T-helper 17 cell (primary cell): ENCODE measurements at places on chromosomes 13 and 19.

DNA sequence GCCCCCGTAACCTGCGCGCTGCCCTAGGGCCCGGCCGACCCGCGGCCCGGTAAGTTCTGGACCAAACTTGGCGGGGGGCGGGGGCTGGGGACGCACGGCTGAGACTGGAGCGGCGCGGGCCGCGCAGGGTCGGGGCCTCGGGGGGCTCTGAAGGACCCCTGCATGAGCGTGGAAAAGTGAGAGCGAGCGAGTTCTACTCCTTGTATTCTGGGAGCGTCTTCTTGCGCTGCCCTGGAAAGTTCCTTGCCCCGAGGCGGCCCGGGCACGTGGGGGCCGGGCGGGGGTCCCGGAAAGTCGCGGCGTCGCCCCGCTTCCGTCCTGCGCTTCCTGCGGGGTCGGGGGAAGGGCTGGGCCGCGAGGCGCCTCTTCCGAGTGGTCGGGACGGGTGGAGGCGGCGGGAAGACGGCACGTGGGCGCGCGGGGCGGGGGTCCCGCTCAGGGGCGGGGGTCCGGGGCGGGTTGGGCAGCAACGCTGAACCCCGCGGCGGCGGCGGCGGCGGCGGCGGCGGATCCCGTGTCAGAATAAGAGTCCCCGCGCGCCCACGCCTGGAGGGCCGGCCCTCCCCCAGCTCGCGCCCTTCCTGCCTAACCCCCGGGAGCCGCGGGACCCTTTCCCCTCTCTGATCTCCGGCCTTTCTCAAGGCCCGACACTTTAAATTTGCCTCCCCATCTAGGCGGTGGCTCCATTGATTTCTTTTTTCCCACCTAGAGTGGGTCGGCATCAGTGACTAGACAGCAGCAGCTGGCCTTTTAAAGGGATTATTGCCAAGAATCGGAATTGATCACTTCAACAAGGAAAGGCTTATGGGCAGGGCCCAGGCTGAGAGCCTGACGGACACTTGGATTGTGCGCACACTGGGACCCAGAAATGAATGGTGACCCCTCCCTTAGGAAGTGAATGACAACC, 749 bp downstream of the GATAD2A start:
- H3K27ac ChIP-seq: peak overlapping the region; percentile 88
- H3K36me3 ChIP-seq: peaks cover 2% of the 10 kb centered on the region
- H3K4me3 ChIP-seq: peak overlapping the region; percentile 95
- H3K27me3 ChIP-seq: no peaks in the 10 kb centered on the region
- peak; percentile 56 for DNase-seq

DNA sequence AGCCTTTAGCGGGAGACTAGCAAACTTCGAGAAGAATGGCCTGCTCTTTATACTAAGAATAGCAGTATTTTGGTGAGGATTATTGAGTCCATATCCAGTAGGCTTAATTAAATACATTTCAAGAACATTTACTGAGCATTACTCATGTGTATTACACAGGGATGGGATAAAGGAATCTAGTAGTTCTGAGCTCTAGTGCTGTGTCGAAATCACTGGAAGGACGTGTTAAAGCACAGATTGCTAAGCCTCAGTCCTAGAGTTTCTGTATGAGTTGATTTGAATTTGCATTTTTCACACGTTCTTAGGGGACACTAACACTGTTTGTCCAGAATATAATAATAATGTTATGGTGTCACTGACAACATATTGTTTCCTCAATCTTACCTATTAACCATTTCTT, 9.0 kb downstream of the ZNF302 start:
- no peaks in the 10 kb centered on the region for H3K4me1 ChIP-seq
- no peak overlapping the region for H3K4me3 ChIP-seq
- no peak for DNase-seq
- H3K27ac ChIP-seq: no peak overlapping the region
- H3K27me3 ChIP-seq: no peaks in the 10 kb centered on the region
- H3K36me3 ChIP-seq: peaks cover 4% of the 10 kb centered on the region

GRCh38 chr19:58385891-58386575, 1.0 kb upstream of the RPS5 start:
- peak overlapping the region; percentile 95 for H3K27ac ChIP-seq
- no peaks in the 10 kb centered on the region for H3K27me3 ChIP-seq

GRCh38 chr19:49932041-49932451, 2.7 kb upstream of the NUP62 start:
- peak overlapping the region; percentile 1 for H3K27ac ChIP-seq
- peaks cover 7% of the 10 kb centered on the region for H3K36me3 ChIP-seq
- DNase-seq: no peak
- peaks cover 56% of the 10 kb centered on the region for H3K4me1 ChIP-seq

DNA sequence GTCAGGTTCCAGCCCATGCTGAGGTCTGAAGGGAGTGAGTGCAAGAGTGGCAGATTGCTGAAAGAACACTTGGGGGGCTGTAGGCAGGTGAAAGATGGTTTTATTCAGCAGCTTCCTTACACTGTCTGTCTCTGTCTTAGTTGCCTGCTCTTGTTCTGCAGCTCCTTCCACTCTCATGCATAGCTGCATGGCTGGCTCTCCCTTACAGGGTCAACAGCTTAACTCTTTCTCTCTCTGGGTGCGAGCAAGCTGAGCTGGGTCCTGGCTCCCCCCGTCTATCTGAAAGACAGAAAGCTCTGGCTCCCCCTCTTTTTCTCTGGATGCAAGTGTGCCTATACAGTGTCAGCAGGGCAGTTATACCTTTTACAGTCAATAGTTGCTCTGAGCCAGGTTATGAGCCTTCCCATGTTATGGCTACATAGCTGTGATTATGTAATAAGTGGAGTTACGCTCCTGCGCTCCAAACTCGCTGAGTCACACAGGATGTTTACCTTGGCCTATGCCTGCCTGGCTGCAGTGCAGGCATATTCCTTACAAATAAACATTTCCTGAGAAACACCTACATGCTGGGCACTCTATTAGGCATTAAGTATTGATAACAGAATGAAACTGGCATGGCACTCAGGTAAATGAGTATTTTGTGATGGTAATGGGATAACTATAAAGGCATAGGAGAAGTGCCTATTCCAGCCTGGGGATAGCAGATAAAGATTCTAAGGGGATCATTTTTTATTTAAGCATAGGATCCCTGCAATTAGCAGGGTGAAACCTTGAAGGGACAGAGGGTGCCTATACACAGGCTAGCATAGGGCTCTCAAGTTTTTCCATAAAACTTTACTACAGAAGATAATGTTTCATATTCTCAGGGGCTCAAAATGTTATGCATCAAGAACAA, 826.9 kb upstream of the PCDH9 start:
- DNase-seq: no peak
- no peaks in the 10 kb centered on the region for H3K27me3 ChIP-seq
- H3K27ac ChIP-seq: no peak overlapping the region
- no peaks in the 10 kb centered on the region for H3K36me3 ChIP-seq

GRCh38 chr13:29556742-29557141, 38.7 kb downstream of the SLC7A1 start:
- H3K4me1 ChIP-seq: peaks cover 15% of the 10 kb centered on the region
- DNase-seq: no peak
- H3K27me3 ChIP-seq: no peaks in the 10 kb centered on the region
- H3K36me3 ChIP-seq: peaks cover 3% of the 10 kb centered on the region
- H3K27ac ChIP-seq: no peak overlapping the region

GRCh38 chr19:36113894-36114720, 568 bp downstream of the POLR2I start:
- no peak for DNase-seq
- H3K4me1 ChIP-seq: peaks cover 34% of the 10 kb centered on the region
- H3K27ac ChIP-seq: peak overlapping the region; percentile 95
- peak overlapping the region; percentile 95 for H3K4me3 ChIP-seq
- no peaks in the 10 kb centered on the region for H3K27me3 ChIP-seq

- H3K4me3 ChIP-seq: no peak overlapping the region
- H3K27me3 ChIP-seq: peaks cover 6% of the 10 kb centered on the region
- no peaks in the 10 kb centered on the region for H3K36me3 ChIP-seq
- no peak for DNase-seq
Measured at GRCh38 chr19:35689836-35690235, 14.5 kb upstream of the ZBTB32 start.

- peaks cover 62% of the 10 kb centered on the region for H3K27me3 ChIP-seq
- no peak for DNase-seq
- H3K4me1 ChIP-seq: peaks cover 9% of the 10 kb centered on the region
- no peak within 1 kb of the TSS for H3K27ac ChIP-seq
- no peak within 1 kb of the TSS for H3K4me3 ChIP-seq
Measured at GRCh38 chr19:46471116-46471733, at the start of gene PNMA8A. TSS of gene PNMA8A (minus strand) at chr19:46471563. CDS start at chr19:46471035, 528 bp downstream.

- H3K4me3 ChIP-seq: peak overlapping the region; percentile 75
- no peaks in the 10 kb centered on the region for H3K36me3 ChIP-seq
- peak overlapping the region; percentile 98 for H3K27ac ChIP-seq
- H3K4me1 ChIP-seq: peaks cover 31% of the 10 kb centered on the region
- peak; percentile 77 for DNase-seq
Measured at GRCh38 chr19:41945135-41945766, 13.9 kb downstream of the RABAC1 start.

DNA sequence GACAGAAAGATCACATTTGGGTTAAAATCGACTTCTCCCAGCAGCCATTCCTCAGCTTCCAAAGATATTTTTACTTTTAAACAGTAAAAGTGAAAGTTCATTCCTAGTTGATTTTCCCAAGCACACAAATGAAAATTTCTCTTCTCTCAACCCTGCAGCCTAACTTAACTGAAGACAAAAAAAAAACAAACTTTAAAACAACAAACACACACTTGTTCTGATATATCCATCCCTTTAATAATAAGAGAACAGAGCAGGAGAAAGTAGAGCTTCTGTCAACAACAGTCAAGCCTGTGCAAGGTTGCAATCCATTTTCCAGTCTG, 72.9 kb downstream of the STK24 start:
- no peaks in the 10 kb centered on the region for H3K36me3 ChIP-seq
- peak overlapping the region; percentile 91 for H3K27ac ChIP-seq
- H3K4me1 ChIP-seq: peaks cover 63% of the 10 kb centered on the region
- H3K27me3 ChIP-seq: no peaks in the 10 kb centered on the region
- DNase-seq: no peak

- H3K27ac ChIP-seq: no peak overlapping the region
- H3K4me3 ChIP-seq: no peak overlapping the region
- H3K36me3 ChIP-seq: no peaks in the 10 kb centered on the region
- no peaks in the 10 kb centered on the region for H3K27me3 ChIP-seq
- DNase-seq: no peak
Measured at GRCh38 chr13:87851410-87851809, 180.2 kb downstream of the SLITRK5 start.

DNA sequence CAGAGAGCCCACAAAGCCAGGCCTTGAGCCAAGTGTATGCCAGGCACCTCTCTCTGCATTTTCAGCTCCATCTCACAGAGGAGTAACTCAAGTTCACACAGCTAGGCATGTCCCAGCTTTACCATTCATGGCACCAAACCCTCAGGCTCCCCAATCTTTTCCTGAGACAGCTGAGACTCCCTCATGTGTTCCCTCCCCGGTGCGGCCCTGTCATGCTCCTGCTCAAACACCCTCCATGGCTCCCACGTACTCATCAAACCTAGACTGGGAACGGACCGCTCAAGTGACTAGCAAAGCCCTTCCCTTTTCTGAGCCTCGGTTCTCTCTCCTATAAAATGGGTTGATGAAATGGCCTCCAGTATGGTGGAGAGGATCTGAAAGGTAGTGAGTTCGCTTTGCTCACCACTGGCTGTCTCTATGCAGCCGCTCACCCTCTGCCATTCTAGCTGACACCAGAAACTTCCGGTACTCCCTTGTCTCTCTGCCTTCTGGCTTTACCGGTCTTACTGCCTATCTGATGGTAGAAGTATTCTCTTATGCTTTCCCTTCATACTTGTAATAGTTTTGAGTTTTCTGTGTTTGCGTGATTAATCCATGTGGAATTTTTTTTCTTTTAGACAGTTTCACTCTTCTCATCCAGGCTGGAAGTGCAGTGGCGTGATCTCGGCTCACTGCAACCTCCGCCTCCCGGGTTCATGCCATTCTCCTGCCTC, 7.8 kb upstream of the SLC44A2 start:
- peaks cover 2% of the 10 kb centered on the region for H3K36me3 ChIP-seq
- no peak overlapping the region for H3K4me3 ChIP-seq
- H3K27ac ChIP-seq: no peak overlapping the region
- DNase-seq: no peak

DNA sequence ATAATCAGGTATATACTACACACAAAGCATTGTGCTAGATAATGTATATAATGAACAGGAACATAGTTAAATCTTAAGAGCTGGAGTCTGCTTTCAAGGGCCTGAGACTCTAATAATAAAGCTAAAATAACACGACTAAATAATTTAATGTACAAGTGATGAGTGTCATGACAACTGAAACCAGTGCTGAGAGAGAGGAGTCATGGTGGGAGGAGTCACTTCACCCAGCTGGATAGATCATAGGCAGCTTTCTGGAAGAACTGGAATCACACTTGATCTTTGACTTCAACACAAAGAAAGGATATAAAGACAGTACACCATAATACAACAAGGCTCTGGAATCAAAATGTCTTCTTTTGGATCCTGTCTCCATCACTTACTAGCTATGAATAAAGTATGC, 7.1 kb downstream of the RBM26 start:
- peaks cover 9% of the 10 kb centered on the region for H3K36me3 ChIP-seq
- no peak overlapping the region for H3K4me3 ChIP-seq
- peak overlapping the region; percentile 78 for H3K27ac ChIP-seq
- DNase-seq: no peak
- H3K27me3 ChIP-seq: no peaks in the 10 kb centered on the region
- peaks cover 54% of the 10 kb centered on the region for H3K4me1 ChIP-seq

GRCh38 chr13:109568339-109568818, 218.0 kb downstream of the IRS2 start:
- H3K27ac ChIP-seq: no peak overlapping the region
- H3K27me3 ChIP-seq: no peaks in the 10 kb centered on the region
- peaks cover 19% of the 10 kb centered on the region for H3K4me1 ChIP-seq
- H3K4me3 ChIP-seq: no peak overlapping the region

- H3K36me3 ChIP-seq: no peaks in the 10 kb centered on the region
- no peak overlapping the region for H3K27ac ChIP-seq
- no peak for DNase-seq
- no peaks in the 10 kb centered on the region for H3K27me3 ChIP-seq
Measured at GRCh38 chr19:3420244-3420755, 53.9 kb downstream of the NFIC start.

GRCh38 chr19:4399812-4400134, 574 bp downstream of the SH3GL1 start:
- DNase-seq: peak; percentile 15
- peaks cover 44% of the 10 kb centered on the region for H3K4me1 ChIP-seq
- H3K4me3 ChIP-seq: peak overlapping the region; percentile 95
- peak overlapping the region; percentile 92 for H3K27ac ChIP-seq
- no peaks in the 10 kb centered on the region for H3K36me3 ChIP-seq

DNA sequence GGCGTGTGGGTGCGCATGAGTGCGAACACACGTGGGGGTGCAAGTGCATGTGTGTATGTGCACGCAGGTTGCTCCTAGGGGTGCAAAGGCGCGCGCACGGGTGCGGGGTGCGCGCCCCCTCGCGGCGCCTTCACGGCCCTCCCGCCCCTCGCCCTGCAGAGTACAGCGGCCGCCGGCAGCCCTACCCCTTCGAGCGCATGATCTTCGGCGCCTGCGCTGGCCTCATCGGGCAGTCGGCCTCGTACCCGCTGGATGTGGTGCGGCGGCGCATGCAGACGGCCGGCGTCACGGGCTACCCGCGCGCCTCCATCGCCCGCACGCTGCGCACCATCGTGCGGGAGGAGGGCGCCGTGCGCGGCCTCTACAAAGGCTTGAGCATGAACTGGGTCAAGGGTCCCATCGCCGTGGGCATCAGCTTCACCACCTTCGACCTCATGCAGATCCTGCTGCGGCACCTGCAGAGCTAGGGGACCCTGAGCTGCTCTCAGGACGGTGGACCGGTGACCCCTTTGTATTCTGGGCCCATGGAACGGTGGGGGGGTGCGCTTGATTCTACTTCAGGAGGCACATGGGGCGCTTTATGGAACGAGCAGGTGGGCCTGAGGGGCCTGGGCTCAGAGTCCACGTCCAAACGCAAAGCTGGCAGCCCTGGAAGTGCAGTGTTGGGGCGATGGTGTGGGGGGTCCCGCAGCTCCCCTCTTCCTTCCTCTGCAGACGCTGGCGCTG, 27.7 kb downstream of the TMEM161A start:
- peaks cover 8% of the 10 kb centered on the region for H3K4me1 ChIP-seq
- no peaks in the 10 kb centered on the region for H3K36me3 ChIP-seq
